NCI-H1417 treated with DMSO at 0.1 percent for 48 hours (cell line): ENCODE measurements at places on chromosomes 7 and 10.

GRCh38 chr10:83533290-83533689, 606.0 kb upstream of the GHITM start:
- DNase-seq, result no peak

DNA sequence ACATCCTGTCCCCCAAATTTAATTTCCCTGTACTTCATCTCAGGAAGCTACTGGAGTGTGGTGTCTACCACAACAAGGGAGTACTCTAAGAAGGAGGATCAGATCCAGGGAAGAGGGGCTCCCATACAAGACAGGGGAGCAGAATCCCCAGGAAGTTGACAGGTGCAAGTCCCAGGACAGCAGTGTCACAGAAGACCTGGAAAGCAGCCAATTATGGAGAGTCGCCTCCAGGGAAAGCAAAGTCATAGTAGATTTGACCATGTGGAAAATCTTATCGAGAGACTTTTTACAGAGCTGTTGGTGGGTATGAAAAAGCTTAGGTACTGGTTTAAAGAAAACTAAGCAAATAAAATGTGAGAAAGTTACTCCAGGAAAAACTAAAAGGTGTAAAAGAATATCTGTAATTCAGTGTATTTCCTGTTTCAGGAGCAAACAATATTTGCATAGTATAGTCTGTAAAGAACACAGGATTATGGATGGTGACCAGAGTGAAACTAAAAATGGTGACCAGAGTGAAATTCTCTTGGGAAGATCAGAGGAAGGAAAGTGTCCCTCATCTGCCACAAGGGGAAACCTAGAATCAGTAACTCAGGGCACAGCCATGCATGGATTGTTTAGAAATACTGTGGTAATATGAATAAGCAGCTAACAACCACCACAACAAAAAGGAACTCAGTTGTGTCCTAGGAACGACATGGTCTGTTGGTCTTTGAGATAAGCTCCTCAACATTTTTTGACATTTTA, 44.5 kb downstream of the LANCL2 start:
- DNase-seq, result no peak

DNA sequence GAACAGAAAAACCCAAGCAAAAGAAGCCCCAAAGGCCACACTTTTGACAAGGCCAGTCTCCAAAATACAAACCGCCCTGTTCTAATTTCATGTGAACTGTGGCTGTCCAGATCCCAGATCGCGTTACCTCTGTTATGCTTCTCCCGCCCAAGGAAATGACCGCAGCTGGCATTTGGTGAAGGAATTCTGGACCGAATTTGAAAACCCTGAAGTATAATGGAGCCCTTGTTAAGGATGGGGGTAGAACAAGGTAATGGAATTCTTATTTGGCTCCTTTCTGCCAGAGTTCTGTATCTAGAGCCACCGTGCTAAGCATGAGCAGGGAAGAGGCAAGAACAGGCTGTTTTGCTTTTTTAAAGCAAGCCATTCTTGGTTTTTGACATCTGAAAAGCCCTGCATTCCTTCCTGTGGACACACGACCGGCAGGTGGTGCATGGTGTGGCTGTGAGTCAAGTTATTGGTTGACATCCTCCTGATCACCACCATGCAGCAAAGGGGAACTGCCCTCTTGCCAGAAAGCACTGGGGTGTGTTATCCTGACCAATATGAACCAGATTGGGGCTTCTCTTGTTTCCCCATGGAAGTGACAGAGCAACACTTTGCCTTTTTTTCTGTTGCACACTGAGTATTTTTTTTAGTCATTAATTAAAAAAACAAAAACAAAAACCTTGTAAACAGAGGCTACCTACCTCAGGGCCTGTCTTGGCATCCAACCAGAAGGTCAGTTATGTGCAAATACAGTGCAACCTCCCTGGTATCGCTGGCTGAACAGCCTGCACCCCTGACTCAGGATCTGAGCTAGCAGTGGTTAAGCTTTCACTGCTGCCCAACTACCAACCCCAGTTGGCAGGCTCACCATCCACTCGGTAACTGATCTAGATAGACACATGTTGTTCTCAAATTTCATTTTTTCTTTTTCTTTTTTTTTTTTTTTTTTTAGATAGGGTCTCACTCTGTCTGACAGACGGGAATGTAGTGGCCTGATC, 14.2 kb downstream of the UCMA start:
- DNase-seq, result no peak

- no peak for DNase-seq
Observed at GRCh38 chr10:82742898-82743297, 867.9 kb downstream of the NRG3 start.

GRCh38 chr10:47164800-47165128, 135.2 kb upstream of the GDF10 start:
- no peak for DNase-seq

DNA sequence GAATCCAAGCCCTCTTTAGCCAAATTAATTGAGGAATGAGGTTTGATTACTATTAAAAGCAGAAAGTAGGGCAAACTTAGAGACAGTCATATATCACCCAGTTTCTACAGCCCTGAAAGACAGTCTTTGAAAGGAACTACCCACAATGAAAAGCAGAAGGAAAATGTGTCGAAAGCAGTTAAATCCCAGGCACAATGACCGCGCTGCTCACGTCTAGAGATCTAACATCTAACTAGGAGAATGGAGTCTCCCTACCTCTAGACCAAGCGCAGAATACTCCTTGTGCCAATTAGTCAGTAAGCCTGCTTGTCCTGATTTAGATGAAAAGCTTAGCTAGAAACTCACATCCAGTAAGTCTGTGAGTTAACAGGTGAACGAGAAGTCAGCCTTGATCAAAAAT, 350.0 kb downstream of the FGFR2 start:
- DNase-seq, result no peak

DNA sequence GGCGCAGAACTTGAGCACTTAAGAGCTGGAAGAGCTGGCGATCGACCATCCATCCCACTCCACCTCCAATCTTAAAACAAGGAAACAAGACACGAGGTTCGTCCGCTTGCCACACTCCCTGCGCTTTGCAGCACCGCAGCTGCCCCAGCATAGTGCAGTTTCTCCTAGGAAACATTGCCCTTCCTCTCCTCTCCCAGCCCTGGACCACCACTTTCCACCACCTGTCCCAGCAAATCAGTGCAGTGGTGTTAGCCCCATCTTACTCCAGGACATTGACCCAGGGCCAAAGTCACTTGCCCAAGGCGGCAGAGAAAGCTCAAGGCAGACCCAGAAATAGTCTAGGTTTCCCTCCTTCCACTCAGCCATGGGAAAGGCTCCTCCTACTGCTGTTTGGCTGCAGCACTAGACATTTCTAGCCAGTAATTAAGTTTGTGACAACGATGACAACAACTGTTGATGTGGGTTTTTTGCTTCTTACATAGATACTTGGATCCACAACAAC, 1.5 kb upstream of the PARD3 start:
- no peak for DNase-seq

DNA sequence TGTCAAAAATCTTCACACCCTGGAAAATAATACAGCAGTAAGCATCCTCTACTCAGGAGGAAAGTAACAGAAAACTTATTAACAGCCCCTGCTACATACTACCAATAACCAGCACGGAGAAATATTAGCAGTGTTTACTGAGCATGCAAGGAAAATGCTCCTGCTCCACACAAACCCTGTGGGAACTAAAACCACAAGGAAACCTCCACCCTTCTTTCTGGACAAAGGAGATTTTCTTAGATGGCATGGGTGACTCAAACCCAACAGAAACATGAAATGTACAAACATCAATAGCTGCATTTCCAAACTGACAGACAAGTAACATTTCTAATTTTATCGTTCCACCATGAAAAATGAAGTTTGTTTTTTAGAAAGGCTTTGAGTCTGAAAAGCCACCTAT, 113.4 kb downstream of the VPS41 start:
- DNase-seq, result no peak

GRCh38 chr10:132396494-132397035, 435 bp upstream of the PWWP2B start:
- DNase-seq, result no peak

- DNase-seq, result no peak
Observed at GRCh38 chr10:84118395-84119006, 20.8 kb upstream of the GHITM start.

GRCh38 chr7:22356010-22356691, 803 bp downstream of the RAPGEF5 start:
- no peak for DNase-seq

DNA sequence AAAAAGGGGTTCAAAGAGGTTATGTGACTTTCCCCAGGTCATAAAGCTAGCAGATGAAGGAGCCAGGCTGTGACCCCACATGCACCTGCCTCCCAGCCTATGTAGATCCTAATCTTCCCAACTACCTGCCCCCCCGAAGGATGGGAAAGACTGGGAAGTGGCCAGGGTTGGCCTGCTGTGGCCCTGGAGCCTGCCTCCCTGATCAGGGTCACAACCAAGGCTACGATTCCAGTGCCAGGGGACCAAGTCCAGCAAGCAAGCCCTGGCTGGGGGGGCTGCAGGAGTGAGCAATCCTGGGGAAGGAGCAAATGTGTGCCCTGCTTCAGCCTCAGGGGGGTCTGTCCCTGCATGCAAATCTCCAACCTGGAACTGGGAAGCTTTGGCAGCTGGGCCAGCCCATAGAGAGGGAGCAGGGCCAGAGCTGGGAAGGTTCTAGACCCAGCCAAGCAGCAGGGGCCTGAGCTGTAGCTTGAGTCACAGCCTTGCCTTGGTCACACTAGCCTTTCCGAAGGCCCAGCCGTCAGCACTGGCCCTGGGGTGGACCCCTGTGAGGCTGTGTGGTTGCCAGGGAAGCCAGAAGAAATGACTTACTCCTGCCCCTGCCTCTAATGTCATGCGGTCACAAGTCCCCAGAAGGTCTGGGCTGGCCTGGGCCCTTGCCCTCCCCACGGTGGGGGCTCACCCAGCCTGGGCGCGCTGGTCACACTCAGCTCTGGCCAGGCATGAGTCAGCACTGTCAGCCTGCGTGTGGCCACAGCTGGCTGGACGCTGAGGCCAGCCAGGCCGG, 96.4 kb upstream of the ZMIZ1 start:
- DNase-seq, result no peak

DNA sequence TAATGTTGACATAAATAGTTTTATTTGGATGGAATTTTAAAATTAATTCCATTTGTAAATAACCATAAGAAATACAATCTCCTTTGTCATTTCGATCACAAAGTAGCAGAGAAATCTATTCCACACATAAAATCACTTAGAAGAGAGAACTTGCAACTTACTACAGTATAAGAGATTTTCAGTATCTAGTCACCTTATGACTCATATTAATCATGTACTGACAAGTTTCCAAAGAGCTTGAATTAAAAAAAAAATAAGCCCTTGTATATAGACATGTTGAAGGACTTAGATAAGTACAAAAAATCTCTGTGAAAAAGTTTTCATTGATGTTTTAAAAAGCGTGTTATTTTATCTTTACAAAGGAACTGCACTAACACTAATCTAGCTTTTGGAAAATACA, 207.1 kb upstream of the ETV1 start:
- DNase-seq, result no peak

DNA sequence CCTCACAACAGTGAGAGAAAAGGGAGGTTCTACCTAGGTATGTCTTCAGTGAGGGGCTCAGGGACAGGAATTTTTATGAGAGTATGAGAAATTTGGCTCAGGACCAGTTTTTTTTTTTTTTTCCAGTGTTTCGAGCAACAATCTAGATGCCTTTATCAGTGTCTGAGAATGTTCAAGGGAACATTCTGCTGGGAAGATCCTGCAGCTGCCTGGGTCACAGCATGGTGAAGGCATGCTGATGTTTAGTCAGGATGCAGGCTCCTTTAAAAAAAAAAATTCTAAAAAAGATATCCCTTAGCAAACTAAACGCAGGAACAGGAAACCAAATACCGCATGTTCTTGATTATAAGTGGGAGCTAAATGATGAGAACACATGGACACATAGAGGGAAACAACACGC, 31.0 kb downstream of the SBDS start:
- no peak for DNase-seq

DNA sequence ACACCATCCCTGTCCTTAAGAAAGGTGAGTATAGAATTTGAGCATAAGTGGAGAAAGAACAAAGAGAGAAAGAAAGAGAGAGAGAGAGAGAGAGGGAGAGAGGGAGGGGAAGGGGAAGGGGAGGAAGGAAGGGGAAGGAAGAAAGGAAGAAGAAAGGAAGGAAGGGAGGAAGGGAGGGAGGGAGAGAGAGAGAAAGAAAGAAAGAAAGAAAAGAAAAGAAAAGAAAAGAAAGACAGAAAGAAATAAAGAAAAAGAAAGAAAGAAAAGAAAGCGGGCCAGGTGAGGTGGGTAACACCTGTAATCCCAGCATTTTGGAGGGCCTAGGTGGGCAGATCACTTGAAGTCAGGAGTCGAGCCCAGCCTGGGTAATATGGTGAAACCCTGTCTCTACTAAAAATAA, 19.9 kb downstream of the CCL24 start:
- DNase-seq, result no peak

DNA sequence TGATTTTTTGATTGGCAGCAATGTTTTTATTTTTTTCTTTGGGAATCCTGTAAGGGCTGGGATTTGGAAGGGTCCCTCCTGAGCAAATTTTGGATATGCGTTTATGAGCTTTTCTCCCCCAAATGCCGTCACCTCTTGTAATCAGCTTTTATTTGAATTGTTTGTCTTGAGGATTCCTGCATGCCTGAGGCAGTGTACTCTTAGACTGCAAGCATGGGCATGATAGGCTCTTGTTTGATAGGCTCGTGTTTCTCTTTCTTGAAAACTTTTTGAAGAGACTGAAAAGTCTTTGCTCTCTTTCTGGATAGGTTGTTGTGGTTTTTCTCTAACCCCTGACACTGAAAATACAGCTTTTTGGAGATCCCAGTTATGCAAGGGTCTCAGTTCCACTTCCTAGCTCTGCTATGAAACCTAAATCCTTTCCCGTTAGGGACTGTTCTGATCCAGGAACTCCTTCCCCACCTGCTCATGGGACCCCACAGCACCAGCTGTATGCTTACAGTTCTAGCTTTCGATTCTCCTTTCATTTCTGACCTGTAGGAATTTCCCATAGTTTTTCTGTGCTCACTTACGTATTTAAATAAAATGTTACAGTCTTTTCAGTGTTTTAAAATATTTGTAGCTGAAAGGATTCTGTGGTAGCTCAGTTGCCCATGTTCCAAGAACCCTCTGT, 17.2 kb downstream of the TSPAN13 start:
- DNase-seq, result no peak

DNA sequence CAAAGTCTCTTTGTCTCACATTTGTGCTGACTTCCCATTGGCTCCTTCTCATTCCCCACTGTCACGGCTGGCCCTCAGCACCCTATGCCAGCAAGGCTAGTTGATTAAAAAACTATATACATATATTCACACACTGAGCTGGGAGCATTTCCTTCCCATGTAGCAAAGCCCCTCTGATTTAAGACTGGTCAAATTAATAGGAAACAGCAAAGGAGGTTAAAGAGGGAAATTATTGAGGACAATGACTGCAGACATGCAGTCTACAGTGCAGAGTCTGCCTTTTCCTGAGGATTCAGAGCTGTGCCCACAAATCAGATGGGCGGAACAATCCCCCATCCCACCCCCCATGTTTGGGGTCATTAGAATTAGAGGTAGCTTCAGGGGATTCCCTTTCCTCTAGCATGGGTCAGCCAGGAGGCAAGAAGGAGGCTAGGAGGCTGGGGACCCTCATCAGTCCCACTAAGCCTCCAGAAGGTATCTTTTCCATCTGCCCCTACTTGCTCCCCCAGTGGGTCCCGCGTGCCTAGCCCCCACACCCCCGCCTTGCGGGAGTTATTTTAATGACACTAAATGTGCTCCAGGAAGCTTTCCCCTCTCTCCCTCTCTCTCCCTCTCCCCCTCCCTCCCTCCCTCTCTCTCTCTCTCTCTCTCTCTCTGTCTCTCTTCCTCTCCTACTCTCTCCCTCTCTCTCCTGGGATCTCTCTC, 9.8 kb upstream of the DLX6 start:
- no peak for DNase-seq
